ENCODE measurements at places on chromosomes 2 and 18. TPM values are rescaled to one million over a fixed set of nuclear protein-coding genes. Genes with fewer than 3 reads are reported as not detected.

ACADL gene
- 1.6 TPM for total RNA-seq

FLACC1 gene
- total RNA-seq: 0.55 TPM

TRIM54 gene
- total RNA-seq: 0.34 TPM

KCNK3 gene
- total RNA-seq: 0.08 TPM

DNA sequence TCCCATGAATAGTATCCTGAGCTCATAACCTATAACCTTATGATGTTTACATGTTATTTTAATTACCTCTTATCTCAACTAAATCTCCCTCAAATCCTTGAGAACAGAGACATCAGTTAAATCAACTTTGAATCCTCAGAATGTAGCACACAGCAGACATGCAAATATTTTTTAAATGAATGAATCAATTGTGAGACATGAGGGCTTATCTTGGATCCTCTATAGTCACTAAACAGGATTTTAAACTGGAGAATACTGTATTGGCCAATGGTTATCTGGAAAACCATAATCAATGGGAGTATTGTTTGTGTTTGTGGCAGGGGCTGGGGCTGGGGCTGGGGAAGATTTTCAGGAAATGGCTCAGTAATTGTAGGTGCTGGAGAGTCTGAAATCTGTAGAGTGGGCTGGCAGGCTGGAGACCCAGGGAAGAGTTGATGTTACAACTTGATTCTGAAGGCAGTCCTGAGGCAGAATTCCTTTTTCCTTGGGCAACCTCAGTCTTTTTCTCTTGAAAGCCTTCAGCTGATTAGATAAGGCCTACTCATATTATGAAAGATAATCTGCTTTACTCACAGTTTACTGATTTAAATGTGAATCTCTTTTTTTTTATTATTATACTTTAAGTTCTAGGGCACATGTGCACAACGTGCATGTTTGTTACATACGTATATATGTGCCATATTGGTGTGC, 106.3 kb downstream of the NCOA1 start:
- H3K27ac ChIP-seq: no peak overlapping the region
- no peak for DNase-seq
- no peaks in the 10 kb centered on the region for H3K4me1 ChIP-seq
- H3K4me3 ChIP-seq: no peak overlapping the region

- peak; percentile 37 for DNase-seq
- no peaks in the 10 kb centered on the region for H3K27me3 ChIP-seq
- H3K36me3 ChIP-seq: no peaks in the 10 kb centered on the region
These were observed 526 bp downstream of the COX7A2L start for GRCh38 chr2:42360493-42360889.

DNA sequence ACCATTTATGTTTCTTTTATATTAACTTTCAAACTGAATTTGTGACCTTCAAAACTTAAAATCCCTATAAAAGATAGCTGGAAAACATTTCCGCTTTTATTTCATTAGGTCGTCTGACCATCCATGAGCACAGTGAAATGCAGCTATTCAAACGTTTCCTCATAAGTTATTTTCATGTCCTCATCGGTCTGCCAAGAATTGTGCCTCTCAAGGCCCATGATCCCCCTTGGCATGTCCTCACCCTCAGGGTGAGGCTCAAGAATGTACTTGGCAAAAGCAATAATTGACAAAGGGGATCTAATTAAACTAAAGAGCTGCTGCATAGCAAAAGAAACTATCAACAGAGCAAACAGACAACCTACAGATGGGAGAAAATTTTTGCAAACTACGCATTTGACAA, 12.4 kb downstream of the SLC66A2 start:
- no peaks in the 10 kb centered on the region for H3K36me3 ChIP-seq
- DNase-seq: no peak
- no peak overlapping the region for H3K27ac ChIP-seq
- no peak overlapping the region for H3K4me3 ChIP-seq
- no peaks in the 10 kb centered on the region for H3K27me3 ChIP-seq
- no peaks in the 10 kb centered on the region for H3K4me1 ChIP-seq

DNA sequence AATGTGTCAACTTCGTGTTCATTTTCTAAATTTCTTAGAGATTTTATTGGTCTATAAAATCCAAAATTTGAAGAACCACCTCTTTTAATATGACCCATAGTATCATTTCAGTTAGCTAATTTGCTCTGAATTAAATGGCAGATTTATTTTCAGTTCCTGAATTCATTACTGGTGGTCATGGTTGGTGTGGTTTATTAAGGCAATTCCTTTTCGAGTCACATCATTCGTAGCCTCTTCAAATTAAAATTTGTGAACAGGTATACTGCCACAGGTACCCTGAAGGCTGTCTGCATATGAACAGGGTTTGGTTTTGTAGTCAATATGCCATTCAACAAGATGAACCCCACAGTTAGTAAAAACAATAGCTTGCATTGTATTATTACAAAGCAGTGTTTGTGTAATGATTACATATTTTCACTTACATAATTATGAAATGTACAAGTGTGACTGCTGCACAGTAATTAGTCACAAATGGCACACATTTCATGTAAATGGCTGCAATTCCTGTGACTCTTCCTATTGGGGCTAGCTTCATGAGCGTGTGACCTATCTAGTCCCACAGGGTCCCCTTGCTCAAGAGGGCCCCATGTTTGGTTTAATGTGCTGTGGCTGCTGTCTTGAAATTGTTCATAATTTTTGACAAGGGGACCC, 48.9 kb downstream of the CDC42EP3 start:
- H3K27ac ChIP-seq: no peak overlapping the region
- H3K4me3 ChIP-seq: no peak overlapping the region
- DNase-seq: no peak
- no peaks in the 10 kb centered on the region for H3K36me3 ChIP-seq
